ENCODE measurements at places on chromosomes 7 and 10.

DNA sequence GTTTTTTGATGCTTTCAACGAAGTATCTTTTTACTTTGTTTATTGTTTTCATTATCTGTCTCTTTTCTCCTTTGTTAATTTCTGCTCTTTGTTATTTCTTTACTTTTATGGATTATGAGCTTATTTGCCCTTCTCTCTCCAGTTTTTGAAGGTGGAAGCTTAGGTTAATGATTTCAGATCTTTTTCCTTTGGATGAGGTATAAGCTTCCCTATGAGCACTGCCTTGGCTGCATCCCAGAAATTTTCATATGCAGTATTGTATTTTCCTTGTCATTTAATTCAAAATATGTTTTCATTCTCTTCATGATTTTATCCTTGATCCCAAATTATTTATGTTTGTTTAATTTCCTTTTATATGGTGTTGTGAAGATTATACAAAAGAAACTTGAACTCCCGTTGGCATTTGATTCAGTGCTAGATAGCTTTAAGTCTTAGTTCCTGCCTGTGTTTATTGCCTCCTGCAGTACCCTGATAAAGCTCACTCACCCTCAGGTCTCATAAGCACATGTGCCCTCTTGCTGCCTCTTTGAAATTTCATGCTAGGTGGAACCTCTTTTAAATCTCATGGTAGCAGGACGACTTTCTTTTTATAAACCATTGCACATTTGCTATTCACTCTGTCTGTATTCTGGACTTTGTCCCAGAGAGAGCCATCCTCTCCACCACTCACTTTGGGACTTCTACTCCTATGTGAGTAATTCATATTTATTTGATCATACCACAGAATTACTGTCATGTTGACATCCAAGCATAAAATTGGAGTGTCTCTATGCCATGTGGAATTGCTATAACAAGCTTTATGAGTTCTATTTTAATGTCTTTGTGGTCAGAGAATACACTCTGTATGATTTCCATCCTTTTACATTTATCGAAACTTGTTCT, 23.0 kb upstream of the CEP41 start:
- no peak for DNase-seq

- no peak for DNase-seq
Measured at GRCh38 chr10:80177781-80178636, 27.3 kb downstream of the ANXA11 start.

GRCh38 chr7:154943906-154944305, 59.0 kb downstream of the PAXIP1 start:
- DNase-seq, result no peak

GRCh38 chr10:86632009-86632800, 22.1 kb upstream of the OPN4 start:
- peak; percentile 1 for DNase-seq

GRCh38 chr10:67858971-67859370, 21.0 kb upstream of the DNAJC12 start:
- no peak for DNase-seq

GRCh38 chr7:100130608-100131453, 4.1 kb downstream of the MBLAC1 start:
- DNase-seq, result peak; percentile 85

- no peak for DNase-seq
Measured at GRCh38 chr10:62108759-62109586, 159.7 kb downstream of the RTKN2 start.

DNA sequence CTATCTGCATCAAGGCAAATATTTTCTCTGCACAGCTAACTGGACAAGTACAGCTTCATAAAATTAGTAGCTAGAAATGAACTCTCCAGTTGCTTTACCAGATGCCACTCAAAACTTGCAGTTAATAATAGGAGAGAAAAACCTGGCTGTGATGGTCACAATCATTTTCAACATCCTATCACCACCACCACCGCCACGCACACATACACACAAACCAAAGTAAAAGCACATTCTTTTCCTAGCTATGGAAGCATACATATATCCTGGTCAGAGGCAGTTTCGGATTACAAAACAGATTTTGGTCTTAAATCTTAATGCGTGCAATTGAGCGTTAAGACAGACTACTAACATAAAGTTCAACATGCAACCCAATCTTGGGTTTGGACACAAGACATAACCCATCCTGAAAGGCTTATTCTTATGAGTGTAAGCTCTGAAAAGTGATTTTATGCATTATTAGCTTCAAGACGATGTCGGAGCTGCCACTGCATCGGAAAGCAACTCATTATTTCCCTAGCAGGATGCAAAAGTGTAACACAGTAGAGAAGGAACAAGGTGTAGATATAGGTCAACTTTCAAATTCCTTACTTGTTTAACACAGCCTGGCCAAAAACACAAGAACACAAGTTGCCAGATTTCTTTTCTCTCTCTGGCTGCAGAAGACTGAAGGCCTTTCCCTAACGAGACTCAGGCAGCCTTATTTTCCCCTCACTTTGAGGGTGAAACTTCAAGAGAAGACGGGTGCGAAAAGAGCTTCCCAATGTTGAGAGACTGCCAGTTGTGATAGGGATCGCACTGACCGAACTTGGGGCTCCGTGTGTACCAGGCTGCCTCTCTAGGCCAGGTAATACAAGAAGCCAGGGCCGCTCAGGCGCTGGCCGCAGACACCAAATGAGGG, 1.2 kb downstream of the CACUL1 start:
- DNase-seq, result no peak

- DNase-seq, result no peak
Measured at GRCh38 chr10:74738542-74738941, 87.9 kb upstream of the KAT6B start.

- no peak for DNase-seq
Measured at GRCh38 chr7:84389242-84389641, 194.7 kb upstream of the SEMA3A start.

DNA sequence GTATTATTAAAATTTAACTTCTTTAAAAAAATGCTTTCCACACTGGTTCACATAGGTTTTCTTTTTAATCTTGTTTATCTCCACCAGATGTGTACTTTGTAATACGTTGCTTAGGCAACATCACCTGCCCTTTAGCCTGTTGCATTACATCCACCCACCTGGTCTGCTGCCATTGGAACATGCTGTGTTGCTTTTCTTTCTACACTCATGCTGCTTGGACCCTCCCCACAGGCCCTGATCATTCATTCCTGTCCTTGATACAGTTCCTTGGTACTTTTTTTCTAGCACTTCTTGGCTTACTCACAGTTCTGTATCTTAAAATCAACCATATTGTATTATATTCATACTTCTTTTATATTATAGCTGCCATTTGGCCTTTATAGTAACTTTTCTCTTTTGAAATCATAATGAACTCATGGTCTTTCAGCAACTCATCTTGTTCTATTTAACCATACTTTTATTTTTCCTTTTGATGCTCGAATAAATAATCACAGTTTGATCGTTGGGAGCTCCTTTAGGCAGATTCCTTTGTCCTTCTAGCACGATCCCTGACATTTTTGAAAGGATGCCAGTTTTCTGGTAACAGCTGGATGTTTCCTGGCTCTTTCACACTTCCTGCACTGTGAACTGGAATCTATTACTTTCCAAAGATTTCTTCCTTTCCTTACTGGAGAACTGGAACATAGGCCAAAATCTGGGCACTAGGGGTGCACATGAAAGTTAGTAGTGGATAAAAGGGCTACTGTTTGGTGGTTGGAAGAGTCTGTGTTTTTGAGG, 125.1 kb downstream of the CDK14 start:
- no peak for DNase-seq

DNA sequence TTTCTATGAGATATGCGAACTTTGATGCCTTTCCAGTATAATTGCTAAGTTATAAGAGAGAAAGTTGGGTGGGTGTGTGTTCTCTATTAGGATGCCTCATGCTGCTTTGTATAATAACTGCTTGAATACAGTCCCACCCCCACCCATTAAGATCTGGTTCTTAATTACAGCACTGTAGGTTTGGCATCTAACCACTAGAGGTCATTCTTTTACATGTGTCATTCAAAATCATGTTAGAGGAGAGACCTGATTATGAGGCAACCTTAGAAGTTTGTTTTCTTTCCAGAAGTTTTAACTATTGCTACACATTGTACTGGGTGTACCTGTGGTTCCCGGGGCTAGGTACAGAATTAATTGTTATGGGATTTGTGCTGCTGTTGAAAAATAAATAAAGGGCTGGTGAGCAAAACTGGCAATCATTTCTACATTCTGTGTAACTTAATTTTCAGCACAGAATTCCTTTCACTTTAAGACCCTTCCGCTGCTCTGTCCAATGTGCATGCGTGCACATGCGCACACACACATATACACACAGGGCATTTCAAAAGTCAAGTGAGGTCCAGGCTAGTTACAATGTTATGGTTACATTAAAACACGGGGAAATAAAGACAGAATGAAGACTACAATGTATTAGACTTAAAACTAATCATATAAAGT, 1156.3 kb downstream of the SORCS3 start:
- no peak for DNase-seq

GRCh38 chr10:129969184-129969910, 5.3 kb upstream of the EBF3 start:
- DNase-seq, result no peak

DNA sequence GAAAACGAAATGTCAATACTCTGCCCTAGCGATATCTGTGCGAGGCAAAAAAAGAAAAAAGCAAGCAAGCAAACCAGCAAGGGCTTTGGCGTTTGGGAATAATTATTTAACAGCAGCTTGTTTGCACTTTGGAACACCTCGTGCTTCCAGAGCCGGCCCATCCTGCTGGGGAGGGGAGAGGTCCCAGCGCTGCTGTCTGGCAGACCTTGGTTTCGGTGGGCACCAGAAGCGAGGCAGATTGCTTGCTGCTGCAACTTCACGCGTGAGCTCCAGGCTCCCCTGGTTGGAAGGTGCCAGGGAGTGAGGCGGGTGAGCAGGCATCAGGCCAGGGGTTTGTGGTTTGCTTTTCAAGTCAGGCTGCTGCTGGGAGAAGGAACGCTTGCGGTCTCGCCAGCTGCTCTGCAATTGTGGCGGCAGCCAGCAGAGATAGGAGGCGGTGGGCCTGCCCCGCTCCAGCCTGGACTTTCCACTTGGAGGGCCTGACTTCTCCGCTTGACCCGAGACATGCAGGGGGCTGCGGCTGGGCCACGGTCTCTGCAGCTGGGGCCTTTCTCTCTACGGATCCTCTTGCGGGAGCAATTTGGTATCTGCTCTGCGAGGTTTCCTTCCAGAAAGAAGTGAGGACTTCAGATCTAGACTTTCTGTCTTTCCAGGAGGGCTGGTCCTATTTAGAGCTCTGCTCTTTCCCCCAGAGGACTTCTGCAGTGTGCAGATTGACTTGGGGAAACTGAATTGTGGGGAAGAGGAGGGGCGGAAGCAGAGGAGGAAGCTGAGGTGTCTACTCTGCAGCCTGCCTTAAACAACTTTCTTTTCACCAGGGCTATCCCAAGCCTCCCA, 131.4 kb downstream of the PRPF18 start:
- DNase-seq, result no peak

DNA sequence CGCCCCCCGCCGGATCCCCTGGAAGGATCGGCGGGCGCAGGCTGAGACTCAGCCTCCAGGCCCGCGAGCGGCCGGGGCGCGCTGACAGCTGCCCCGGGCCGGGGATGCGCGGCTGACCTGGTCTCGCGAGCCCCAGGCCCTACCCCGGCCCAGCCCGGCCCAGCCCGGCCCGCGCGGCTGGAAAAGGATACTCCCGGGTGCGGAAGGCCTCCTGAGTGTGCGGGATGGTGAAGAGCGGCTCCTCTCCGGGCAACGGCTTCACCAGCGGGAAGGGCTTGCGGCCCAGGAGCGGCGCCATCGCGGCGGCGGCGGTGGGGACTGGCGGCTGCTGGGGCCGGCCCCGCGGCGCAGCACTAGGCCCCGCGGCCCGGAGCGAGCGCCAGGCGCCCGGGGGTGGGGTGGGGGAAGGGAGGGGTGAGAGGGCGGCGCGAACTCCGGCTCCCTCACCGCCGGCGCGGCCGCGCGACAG, 423 bp downstream of the BAZ1B start:
- peak; percentile 75 for DNase-seq

- no peak for DNase-seq
Measured at GRCh38 chr10:127434006-127434405, 115.1 kb upstream of the NPS start.

GRCh38 chr7:52752891-52753290, 282.5 kb upstream of the POM121L12 start:
- no peak for DNase-seq

DNA sequence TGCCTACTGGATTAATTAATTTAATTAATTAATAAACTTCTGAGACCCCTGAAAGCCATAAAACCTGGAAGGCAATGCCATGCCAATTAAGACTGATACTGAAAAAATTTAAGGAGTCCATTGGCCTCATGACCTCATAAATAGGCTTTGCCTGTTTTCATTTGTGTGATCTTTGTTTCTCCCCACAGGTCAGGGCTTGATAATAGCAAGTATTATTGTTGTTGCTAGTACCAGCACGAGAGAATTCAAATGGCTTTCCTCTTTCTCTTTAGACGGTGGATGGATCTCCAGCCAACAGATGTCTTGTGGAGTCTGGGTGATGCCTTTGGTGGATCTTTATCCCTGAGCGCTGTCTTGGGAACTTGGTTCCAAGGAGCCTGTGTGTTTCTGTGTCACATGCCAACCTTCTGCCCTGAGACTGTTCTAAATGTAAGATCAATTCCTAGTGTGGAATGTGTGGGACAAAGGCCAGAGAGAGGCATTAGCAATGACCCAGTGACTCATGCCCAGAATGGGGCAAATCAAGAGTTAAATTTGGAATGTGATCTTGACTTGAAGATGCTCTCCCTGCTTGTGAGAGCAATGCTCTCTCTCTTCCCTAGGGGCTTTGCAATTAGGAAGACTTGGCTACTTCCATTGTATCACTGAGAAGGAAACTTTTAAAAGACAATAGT, 17.7 kb downstream of the ACSM6 start:
- no peak for DNase-seq

DNA sequence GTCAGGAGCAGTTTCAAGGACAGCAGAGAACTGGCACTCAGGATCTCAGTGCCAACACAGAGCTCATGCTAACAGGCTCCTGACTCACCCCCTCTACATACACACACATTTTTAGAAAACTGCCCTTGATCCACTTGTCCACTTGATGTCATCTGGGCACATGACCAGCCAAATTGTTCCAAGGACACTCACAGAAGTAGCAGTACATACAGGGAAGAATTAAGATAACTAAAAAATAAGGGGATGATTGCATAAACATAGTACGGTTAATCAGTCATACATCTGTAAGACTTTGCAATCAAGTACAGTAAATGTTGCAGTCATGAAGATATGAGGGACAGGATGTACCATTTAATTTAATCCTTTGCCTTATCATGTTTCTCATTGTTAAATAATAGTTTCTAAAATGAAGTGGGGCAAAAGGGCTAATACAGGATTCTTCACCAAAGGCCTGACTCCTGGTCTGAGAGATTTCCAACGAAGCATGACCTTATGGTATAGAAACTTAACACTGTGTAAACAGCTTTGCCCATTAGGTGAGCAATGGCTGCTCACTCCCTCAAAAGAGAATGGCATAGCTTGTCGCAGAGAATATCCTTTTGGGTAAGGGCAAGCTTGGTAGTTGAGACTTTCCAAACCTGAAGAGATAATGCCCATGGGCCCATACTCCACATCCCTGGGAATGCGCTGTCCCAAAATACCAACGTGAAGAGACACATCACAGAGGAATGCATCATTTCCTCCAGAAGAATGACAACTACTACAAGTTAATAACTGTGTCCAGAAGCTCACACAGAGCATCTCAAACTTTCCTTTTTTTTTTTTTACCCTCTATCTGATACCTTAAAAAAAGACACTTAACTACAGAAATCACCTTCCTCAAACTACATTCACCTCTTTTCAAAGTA, 94.1 kb downstream of the ARMH3 start:
- no peak for DNase-seq

Data from NCI-H2107 (cell line).